ENCODE measurements at places on chromosomes 6 and 20. TPM values are rescaled to one million over a fixed set of nuclear protein-coding genes. Genes with fewer than 3 reads are reported as not detected.

DNA sequence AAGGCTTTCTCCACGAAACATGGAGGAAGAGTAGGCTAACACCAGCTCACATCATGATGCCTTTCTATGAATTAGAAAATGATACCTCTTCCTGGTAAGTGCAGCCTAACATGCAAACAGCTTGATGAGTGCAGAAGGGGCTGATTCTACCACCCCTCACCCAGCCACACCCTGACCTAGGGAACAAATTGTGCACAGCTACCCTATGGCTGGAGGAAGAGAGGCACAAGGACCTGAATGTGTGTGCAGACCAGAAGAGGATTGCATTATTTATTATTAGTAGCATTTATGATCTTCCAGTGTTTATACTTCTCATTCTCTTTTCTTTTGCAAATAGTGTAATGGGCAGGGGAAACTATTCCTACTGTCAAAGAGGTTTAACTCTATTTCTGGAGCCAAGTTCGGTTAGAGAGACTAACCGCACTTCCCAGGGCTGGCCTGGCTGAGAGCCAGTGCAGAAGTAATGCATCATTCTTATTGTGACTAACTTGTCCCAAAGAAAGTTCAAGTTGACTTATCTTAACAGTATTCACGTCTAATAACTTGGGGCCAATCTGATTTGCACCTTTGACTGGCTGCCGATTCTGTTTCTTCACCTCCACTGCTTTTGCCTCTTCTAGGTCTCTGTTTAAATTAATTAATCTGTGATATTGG lies 237.5 kb downstream of the CD83 start:
- DNase-seq, result peak; percentile 24
- no peaks in the 10 kb centered on the region for H3K4me1 ChIP-seq
- H3K4me3 ChIP-seq, result no peak overlapping the region
- no peaks in the 10 kb centered on the region for H3K27me3 ChIP-seq
- H3K27ac ChIP-seq, result no peak overlapping the region

The THBS2 gene
- 15.1 TPM for total RNA-seq

DNA sequence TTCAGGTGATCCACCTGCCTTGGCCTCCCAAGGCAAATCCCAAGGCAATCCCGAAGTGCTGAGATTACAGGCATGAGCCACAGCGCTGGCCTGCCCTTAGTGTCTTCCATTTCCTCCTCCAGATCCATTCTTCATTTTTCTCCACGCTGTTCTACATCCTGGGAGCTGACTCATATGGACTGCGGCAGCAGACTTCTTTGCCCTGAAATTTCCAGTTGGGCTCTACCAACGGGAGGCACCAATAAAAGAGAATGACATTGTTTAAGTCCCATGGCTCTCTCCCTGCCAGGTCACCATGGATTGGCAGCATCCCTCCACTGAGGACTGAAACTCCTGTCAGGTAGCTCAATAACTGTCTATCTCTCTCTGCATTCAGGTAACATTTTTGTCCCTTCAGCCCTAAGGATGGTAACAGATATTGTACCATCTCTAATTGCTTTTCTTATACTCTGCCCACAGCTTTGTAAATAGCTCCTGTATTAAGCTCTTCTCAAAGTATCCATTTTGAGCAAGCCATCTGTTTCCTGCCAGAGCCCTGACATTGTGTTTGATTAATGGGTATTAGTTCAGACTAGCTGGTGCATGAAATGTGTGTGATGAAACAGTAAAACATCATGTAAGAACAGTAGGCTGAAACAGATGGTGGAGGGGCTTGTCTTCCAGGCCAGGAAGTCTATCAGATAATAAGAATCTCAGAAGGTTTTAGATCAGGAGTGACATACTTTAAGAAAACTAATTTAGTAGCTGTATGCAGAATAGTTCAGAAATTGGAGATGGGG lies 3.6 kb downstream of the TBCC start:
- peaks cover 14% of the 10 kb centered on the region for H3K4me1 ChIP-seq
- H3K27ac ChIP-seq, result no peak overlapping the region
- no peak overlapping the region for H3K4me3 ChIP-seq
- no peaks in the 10 kb centered on the region for H3K36me3 ChIP-seq
- no peak for DNase-seq

The BPIFB2 gene
- not detected for total RNA-seq

DNA sequence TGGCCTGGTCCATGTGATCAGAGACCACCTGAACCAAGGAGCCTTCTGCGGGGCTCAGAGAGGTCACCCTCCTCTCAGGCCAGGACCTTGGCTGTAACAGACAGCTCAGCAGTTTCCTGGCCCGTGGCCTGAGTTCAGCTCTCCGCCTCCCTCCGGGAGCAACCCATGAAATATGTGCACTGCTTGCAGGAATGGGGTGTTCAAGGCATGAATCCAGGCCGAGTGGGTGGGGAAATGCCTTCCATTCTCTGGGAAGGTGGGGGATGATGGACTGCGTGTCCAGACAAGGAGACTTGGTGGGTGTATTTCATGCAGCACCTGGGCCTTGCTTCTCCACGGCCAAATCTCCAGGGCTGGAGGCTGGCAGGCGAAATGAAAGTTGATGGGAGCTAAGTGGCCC lies 46.0 kb downstream of the SIRPA start:
- no peaks in the 10 kb centered on the region for H3K27me3 ChIP-seq
- H3K4me1 ChIP-seq, result no peaks in the 10 kb centered on the region
- no peak overlapping the region for H3K4me3 ChIP-seq
- no peaks in the 10 kb centered on the region for H3K36me3 ChIP-seq
- DNase-seq, result no peak

The HLA-DMB gene
- 34.7 TPM for total RNA-seq

DNA sequence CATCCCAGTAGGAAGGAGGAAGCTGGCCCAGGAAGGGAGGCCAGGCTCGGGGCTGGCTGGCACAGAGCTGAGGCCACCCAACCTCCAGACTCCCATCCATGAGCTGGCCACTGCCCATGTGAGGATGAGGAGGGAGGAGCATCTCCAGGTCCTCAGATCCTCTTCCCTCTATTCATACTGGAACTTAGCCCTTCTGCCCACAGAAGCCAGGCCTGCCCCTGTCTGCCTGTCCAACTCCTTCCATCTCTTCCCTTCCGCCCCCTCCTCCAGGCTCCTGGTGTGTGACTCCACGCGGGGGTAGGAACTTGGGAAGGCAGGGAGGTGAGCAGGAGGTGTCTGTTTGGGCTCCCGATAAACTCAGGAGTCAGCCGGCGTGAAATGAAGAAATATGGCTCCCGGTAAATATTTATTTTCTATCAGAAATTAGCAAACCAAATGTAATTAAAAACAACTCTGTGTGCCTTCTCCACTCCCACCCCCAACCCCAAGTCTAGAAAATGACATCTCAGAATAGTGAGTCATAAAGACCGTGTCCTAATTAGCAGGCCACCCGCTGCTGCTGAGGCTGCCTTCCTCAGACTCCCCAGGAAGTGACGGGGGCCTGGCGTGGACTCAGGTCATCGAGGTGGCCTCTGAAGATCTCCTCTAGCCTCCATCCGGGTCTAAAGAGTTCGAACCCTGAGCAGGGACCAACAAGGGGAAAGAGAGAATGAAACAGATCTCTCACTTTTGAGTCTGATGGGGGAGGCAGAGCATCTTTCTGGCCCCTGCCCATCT lies 81.9 kb downstream of the MDGA1 start:
- no peak for DNase-seq
- H3K27ac ChIP-seq, result no peak overlapping the region
- no peaks in the 10 kb centered on the region for H3K27me3 ChIP-seq
- H3K36me3 ChIP-seq, result no peaks in the 10 kb centered on the region
- no peak overlapping the region for H3K4me3 ChIP-seq

DNA sequence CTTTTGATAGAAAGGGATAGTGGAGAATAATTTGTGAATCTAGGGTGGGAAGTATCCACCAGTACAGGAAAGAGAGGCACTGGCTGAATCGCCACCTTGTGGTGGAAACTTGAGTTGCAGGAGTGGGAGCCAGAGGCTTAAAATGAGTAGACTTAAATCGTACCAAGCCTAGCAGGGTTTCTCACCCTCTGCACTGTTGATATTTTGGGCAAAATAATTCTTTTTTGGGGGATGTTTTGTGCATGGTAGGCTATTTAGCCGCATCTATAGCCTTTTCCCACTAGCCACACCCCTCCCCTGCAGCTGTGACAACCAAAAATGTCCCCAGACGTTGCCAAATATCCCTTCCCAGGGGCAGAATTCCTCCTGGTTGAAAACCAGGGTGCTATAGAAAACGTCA lies 119.1 kb downstream of the DHX35 start:
- peak; percentile 77 for DNase-seq
- no peaks in the 10 kb centered on the region for H3K27me3 ChIP-seq
- no peaks in the 10 kb centered on the region for H3K36me3 ChIP-seq

- no peak for DNase-seq
- no peaks in the 10 kb centered on the region for H3K36me3 ChIP-seq
- no peak overlapping the region for H3K27ac ChIP-seq
- no peaks in the 10 kb centered on the region for H3K4me1 ChIP-seq
These were observed 704.4 kb downstream of the UTRN start for GRCh38 chr6:144989319-144990107.

GRCh38 chr6:110852773-110853172 lies 21.8 kb upstream of the AMD1 start:
- no peaks in the 10 kb centered on the region for H3K4me1 ChIP-seq
- H3K36me3 ChIP-seq, result no peaks in the 10 kb centered on the region
- H3K4me3 ChIP-seq, result no peak overlapping the region
- no peak overlapping the region for H3K27ac ChIP-seq
- no peak for DNase-seq
- no peaks in the 10 kb centered on the region for H3K27me3 ChIP-seq

The GNMT gene
- total RNA-seq, result 2.2 TPM

- peak; percentile 50 for DNase-seq
- H3K36me3 ChIP-seq, result no peaks in the 10 kb centered on the region
- H3K27me3 ChIP-seq, result no peaks in the 10 kb centered on the region
- H3K27ac ChIP-seq, result no peak overlapping the region
- H3K4me1 ChIP-seq, result peaks cover 7% of the 10 kb centered on the region
These were observed 61.6 kb downstream of the TTI1 start for GRCh38 chr20:37971561-37972127.

DNA sequence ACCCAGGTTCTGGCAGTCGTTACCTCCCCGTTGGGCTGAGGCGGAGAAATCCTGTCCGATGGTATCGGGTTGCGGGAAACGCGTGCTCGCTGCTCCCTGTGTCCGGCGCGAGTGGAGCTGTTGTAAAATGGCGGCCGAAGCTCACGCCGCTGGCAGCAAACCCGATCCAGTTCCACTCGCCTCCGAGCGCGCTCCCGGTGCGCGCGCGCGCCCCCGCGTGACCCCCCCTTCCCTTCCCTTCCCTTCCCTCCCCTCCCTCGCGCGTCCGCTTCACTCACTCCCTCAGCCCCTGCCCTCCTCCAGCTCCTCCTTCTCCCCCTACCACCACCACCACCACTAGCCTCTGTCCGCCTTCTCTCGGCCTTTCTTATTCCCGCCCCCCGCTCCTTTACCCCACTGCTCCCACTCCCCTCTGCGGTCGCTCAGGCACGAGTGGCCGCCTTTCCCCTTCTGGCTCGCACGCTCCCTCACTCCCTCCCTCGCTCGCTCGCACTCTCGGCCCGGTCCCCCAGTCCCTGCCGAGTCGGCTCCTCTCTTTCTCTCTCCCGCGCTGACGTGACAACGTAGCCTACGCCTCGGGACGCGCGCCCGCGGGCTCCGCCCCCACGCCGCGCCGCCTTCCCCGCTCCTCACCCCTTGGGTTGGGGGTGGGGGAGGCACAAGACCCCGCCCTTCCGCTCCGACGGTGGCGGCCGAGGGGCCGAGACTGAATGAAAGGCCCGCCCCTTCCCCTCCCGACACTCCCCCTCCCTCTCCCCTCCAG lies at the start of gene SYNCRIP:
SYNCRIP (minus strand) TSS at position 113 of the 763 bp plus-strand sequence. CDS start 1,447 bp downstream, outside the sequence.
- peak within 1 kb of the TSS; percentile 97 for H3K4me3 ChIP-seq
- H3K27me3 ChIP-seq, result no peaks in the 10 kb centered on the region
- H3K27ac ChIP-seq, result peak within 1 kb of the TSS; percentile 99
- DNase-seq, result peak; percentile 98
- peaks cover 7% of the 10 kb centered on the region for H3K36me3 ChIP-seq
- H3K4me1 ChIP-seq, result peaks cover 47% of the 10 kb centered on the region

The SUMO4 gene
- 9.9 TPM for total RNA-seq

DNA sequence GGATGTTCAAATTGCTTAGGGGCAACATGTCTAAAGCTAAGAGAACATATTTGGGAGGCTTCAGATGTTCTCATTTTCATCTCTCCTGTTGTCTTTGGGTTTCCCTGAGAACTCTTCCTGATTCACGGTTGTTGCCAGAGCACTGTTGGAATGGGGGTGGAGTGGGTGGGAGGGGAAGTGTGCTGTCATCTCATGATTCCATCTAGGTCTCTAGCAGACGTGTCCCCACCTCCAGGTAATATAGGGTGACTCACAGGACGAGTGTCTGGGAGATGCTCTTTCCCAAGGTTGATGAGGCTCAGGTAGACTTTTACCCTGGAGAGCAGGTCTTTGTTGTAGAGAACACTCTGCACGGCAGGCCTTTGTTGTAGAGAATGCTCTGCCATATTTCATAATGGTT lies 636.9 kb downstream of the QKI start:
- H3K27me3 ChIP-seq, result no peaks in the 10 kb centered on the region
- no peak overlapping the region for H3K4me3 ChIP-seq
- H3K36me3 ChIP-seq, result no peaks in the 10 kb centered on the region
- no peak for DNase-seq
- no peaks in the 10 kb centered on the region for H3K4me1 ChIP-seq

DNA sequence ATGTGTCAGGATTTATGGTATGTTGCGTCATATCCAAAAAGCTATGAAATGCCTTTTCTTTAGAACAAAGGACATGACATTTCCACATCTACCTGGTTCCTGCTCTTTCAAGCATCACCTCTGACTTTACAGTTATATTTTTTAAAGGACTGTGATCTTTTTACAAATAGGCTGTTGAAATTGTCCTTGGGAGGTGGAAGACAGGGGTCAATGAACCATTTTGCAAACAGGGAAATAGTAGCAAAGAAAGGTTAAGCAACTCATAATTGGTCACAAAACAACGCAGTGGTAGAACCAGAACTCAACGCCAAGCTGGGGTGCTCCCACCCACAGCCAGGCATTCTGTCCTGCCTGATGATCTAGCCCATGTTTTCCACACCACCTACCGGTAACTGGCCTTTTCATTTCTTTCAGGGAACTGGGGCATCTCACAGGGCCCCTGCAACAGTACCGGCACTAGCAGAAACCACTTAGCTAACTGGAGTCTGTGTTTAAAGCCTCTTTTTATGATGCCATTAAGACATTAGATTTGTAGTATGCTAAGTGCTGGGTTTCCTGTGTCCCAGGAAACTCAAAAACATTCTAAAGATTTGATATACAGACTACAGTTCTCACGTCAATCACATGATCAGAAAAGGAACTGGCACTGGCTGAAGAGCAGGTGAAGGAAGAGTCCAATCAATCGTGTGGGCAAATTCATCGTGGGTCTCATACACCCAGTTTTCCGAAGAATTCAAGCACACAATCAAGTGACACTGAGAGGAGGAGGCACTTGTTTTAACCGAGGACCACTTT lies 13.9 kb downstream of the ZNF217 start:
- no peak overlapping the region for H3K4me3 ChIP-seq
- DNase-seq, result no peak
- H3K27me3 ChIP-seq, result no peaks in the 10 kb centered on the region
- H3K36me3 ChIP-seq, result peaks cover 41% of the 10 kb centered on the region

The FILIP1 gene
- 5.1 TPM for total RNA-seq

The DEFB132 gene
- not detected for total RNA-seq

DNA sequence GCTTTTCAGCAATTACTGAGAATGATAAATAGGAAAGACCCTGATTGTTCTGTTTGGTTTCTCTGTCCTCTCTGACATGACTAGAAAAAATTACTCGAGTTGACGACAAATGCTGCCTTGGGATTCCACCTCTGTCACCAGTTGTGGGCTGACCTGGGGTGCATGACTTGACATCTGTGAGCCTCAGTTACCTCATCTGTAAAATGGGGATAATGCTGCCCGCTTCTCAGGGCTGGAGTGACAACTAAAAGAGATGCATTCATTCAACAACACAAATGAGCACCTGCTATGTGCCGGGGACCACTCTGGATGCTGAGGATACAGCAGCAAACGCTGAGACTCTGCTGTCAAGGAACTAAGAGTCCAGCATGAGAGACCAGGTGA lies 94.8 kb downstream of the NFATC2 start:
- no peaks in the 10 kb centered on the region for H3K27me3 ChIP-seq
- H3K27ac ChIP-seq, result peak overlapping the region; percentile 51
- no peak for DNase-seq
- peaks cover 21% of the 10 kb centered on the region for H3K4me1 ChIP-seq

All from thyroid gland (tissue), 4 donors.